Fibroblast of mammary gland (primary cell): ENCODE measurements at places on chromosomes 1 and 21.

GRCh38 chr1:105785021-105785420 lies 1271.5 kb upstream of the PRMT6 start:
- DNase-seq, result no peak

GRCh38 chr1:221708076-221708571 lies 33.8 kb downstream of the DUSP10 start:
- peak; percentile 38 for DNase-seq

GRCh38 chr1:6127587-6128163 lies 52.4 kb downstream of the CHD5 start:
- peak; percentile 53 for DNase-seq

GRCh38 chr1:61330018-61330417 lies 247.7 kb downstream of the NFIA start:
- DNase-seq, result no peak

GRCh38 chr21:40334159-40334558 lies 466.9 kb downstream of the PCP4 start:
- no peak for DNase-seq
